ENCODE measurements at places on chromosomes 16 and 17.

DNA sequence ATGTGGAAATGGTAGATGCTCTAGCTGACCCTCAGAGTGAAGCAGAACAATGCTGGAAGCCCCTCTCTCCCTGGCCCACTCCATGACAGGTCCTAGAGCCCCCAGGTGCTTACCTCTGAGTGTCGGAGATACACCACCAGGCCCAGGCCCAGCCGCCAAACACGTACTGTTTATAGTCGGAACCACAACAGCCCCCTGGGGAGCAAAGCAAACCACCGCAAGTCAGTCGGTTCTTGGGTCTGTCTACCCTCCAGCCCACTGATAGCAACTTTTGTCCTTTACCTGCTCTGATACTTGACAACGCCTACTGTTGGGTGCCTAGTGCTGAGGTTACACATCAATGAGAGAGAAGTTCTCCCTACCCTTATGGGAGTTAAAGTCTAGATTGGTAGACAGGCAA is 8.7 kb downstream of the FLOT2 start:
- no peak for DNase-seq

DNA sequence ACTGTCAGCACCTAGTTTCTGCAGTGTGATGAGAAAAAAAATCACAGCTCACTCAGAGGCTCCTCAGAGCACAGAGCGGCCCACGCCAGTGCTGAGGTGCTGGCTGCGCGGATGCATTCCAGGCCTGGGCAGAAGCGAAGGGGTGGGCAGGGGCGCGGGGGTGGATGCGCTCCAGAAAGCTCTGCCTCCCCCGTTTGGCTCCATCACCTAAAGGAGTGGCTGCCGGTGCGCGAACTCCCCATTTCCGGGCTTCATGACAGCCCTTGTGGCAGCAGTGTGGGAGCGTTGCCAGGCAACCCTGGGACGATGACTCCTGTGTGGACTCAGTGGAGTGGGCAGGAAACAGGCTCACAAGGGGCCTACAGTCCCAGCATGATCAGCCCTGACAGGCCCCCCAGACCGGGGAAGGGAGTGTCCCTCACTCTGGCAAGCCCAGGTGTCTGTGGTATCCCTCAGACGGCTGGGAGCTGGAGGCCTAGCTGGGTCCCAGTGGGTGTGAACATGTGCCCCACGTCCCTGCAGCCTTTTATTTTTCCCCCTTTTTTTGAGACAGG is 32.8 kb upstream of the NUDT16L1 start:
- peak; percentile 85 for DNase-seq

GRCh38 chr17:3968886-3969524 is 4.8 kb upstream of the ATP2A3 start:
- peak; percentile 41 for DNase-seq

DNA sequence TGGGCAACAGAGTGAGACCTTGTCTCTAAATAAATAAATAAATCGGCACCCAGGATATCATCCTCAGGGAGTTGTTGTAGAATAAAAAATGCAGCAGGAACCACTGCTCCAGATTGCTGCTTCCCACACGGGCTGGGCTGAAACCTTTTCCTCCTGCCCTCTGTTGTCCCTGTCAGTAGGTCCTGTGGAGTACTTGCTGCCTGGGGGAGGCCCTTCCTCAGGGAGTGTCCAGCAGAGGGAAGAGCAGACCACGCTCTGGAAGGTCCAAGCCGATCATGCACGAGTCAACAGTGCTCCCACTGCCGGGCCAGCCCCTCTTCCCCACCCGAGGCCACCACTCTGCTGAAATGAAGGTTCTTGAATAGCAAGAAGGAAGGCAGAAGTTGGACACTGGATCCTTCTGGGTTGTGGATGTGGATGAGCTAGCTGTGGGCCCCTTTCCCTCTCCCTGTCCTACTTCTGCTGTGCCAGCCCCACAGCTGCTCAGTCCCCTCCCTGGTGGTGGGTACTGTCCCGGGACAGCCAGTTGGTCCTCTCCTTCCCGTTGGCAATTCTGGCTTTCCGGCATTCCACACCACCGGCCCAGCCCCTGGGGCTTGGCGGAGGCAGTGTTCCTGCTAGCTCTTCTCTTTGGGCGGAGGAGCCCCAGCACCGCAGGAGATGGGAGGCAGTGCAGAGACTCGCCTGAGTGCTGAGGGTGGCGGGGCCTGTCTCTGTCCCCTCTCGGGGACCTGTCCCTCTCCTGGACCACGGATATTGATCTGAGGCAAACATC is 10.8 kb downstream of the CDK5R1 start:
- no peak for DNase-seq

- no peak for DNase-seq
Observed at GRCh38 chr17:81734405-81735263, 22.6 kb downstream of the SLC25A10 start.

DNA sequence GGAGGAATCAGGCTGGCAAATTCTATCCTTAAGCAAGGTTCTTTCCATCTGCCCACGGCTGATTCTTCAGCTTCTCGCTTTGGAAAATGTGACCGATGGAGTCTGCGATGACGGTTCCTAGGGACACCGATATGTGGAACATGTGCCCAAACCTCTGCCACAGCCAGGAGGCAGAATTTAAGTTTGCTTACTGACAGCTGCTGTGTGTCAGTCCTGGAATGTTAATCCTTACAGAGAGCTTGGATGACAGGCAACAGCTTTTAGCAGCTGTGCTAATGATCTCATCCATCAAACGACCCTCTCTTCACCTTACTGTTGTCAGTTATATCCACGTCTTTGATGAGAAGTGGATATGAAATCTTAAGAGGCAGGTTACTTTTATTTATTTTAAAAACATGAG is 11.4 kb upstream of the MYH13 start:
- no peak for DNase-seq

DNA sequence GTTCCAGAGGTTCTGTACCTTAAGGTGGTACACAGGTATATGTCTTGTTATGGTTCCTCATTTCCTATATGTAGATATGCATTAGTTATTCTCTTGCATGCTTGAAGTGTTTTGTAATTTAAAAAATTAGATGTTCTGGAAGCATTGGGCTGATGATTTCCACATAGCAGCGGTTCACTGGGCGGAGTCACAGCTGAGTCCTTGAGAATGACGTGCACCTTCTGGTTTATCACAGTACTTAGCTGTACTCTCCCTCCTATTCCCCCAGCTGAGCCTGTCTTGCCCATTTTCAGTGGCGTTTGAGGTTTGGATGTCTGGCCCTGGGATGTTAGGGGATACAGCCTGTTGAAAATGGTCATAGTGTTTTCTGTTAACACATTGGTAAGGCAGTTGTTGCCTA is 327.1 kb downstream of the SNX29 start:
- DNase-seq, result no peak

DNA sequence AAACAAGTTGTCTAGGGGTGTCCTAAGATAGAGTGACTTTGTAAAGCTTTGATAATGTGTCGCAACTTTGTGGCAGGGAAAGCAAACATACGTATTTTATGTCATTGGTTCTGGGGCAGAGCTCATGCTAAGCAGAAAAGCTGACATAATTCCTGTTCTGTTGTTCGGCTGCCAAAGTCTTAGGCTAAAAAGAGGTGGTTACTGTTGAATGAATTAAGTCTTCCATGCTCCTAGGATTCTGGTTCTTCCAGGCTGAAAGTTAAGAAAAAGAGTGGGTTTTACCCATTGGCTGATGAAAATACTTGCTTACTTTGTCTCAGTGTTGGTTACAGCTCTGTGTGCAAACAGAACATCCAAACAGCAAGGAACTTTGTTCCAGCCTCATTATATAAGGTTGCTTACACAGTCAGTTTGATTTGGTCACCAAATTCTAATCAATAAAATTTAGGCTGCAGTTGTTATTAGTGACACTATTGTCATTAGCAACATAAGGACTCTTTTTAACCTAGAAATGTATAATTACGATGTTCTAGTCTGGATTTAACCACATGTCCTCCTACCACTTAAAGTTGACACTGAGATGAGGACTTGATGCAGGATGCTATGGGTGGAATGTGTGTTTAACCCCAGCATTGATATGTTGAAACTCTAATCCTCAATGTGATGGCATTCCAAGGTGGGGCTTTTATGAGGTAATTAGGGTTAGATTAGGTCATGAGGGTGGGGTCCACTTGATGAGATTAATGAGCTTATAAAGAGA is 114.0 kb upstream of the GOT2 start:
- no peak for DNase-seq

- DNase-seq, result no peak
Observed at GRCh38 chr17:65261152-65261551, 124.0 kb downstream of the RGS9 start.

- DNase-seq, result peak; percentile 8
Observed at GRCh38 chr17:77692571-77693161, 265.8 kb upstream of the TNRC6C start.

GRCh38 chr17:30358055-30358760 is 20.5 kb upstream of the CPD start:
- DNase-seq, result no peak

DNA sequence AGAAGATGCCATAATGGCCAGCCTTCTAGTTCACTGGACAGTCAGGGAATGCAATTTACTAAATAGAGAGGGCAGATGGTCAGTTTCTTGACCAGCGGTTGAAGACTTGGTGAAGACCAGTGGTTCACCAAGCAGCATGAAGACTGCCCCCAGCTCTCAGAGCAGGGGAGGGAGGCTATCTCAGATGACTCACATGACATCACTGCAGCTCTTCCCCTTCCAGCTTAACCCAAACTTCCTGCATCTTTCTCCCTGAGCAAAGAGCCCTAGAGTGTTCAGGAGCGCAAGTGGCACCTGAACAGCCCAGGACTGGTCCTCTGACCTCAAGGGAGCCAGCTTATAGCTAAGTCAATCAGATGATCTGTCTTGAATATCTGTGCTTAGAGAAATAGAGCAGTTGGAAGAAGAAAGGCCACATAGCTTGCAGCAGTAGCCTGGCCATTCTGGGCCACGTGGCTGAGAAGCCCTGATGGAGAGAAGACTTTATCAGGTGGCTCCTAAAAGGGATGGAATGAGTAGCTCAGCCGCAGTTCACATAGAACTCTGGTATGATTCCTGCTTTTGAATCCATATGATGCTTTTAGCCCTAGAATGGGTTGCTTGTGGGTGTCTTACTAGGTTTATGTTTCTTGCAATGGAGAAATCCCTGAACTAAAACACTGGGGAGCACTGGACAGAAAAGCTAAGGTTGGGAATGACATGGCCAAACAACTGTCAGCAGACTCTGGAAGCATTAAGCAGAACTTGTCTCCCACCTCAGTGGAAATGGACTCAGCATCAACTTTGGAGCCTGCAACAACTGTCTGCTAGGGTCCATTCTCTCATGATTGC is 392.1 kb upstream of the CCL2 start:
- DNase-seq, result no peak

DNA sequence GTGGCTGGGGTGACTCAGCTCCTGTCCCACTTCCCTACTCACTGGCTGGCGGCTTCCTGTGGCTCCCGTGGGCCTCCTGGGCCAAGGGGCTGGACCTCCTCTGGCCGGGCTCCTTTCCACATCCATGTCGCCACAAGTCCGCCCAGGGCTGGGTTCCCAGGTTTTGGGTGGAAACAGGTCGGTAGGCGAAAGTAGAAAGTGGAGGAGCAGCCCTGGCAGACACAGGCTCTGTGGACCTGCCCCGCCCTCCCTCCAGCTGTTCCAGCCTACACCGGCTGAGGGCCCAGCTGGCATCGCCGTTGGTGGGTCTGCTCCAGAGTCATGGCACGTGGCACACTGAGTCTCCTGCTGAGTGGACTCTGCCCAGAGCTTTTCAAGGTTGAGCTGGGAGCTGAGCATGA is 28.7 kb downstream of the GSE1 start:
- no peak for DNase-seq

DNA sequence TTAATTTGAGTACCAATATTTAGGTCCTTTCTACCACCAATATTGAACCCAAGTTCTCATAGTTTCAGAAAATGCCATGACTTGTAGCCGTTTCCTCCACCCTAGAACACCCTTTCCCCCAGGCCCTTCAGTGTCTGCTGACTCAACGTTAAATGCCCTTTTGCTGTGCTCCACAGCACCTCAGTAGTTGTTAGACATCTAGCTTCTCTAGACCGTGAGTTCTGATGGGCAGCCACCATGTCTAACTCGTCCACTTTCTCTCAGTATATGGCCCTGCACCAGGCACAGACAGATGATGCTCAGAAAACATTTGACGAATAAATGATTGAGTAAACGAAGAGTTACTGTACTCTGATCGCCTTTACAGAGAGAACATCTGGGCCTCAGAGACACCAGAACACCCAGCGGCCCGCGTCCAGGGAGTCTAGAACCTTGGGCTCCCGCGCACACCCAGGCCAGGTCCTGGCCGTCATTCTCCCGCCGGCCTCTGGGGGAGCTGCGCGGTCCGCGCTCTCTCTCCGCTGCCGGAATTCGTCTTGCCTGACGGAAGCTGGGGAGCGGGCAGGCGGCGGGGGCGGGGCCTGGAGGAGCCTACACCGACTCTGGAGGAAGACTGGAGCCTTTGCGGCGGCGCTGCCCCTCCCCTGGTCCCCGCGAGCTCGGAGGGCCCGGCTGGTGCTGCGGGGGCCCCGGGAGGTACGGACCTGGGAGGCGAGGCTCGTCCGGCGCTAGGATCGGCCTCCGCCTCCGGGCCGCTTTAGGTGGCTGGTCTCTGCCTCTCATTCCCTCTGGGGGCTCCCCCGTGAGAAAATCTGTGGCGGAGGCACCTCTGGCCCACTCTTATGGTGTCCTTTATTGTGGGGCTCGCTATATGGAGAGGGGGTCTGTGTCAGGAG is at the start of gene NKIRAS2:
Gene NKIRAS2 (plus strand): TSS at position 582 of the 896 bp plus-strand sequence. CDS start 1,488 bp downstream, outside the sequence.
- DNase-seq, result peak; percentile 93

- no peak for DNase-seq
Observed at GRCh38 chr17:77425791-77426641, 285.2 kb downstream of the SEC14L1 start.

- DNase-seq, result peak; percentile 32
Observed at GRCh38 chr16:77868478-77868877, 80.1 kb downstream of the VAT1L start.

DNA sequence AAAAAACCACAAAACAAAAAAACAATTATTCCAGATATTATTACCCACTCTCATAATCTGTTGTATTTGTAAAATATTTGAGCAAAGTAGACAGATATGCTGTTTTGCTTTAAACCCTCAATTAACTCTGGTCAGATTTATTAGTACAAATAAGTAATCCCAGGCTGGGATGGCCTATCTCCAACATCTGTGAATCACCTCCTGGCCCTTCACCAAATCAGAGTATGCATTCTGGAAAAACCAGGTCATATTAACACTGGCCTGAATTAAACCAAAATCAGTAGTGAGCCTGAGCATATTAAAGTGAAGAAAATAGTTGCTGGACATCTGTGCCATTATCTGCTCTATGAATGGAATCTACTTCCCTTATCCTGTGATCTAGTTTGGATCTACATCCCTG is 41.0 kb downstream of the STAT3 start:
- DNase-seq, result no peak

GRCh38 chr17:40015998-40016985 is 1.1 kb downstream of the CSF3 start:
- DNase-seq, result no peak

Measured in T-helper 2 cell treated with Interferon-gamma antibody and Interleukin-4, amounts not matched to agents 5 μg/mL and 100 μg/mL, for 36 hours (primary cell).